Memory B cell (primary cell): ENCODE measurements at places on chromosomes 5 and 9.
A peak's percentile ranks its signal among the peaks of the same experiment; 100 is the strongest.

- no peak for DNase-seq
Observed at GRCh38 chr5:135473956-135474670, 22.0 kb upstream of the TIFAB start.

DNA sequence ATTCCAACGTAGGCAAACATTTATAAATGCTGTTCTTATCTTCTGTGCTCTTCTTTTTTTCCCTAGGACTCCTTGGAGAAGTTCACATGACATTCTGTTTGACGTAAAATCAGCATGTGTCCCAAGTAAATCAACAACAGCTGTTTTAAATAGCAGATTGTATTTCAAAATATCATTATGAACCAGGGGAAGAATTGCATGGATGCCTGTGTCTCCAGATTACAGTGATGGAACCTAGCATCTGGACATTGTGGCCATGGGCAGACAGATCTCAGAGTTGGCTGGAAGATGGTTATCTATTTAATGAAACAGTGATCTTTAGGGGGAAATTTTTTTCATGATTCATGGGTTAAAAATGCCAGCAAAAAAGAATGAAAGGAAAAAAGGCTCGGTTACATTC is 222.0 kb downstream of the MAN2A1 start:
- no peak for DNase-seq

DNA sequence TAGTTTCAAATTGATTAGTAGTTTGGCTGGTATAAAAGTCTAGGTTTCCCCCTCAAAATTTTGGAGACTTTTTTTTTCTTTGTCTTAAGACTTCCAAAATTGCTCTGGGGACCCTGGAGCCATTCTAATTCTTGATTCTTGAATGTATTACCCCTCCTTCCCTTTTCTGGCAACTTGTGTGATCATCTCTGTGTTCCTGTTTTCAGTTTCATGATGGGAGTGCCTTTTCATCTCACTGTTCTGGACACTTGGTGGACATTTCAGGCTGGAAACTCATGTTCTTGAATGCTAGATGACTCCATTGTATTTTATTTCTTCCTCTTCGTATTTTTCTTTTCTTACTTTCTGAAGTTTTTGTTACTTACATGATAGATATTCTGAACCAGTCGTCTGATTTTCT is 57.3 kb upstream of the LRRC70 start:
- DNase-seq, result no peak

DNA sequence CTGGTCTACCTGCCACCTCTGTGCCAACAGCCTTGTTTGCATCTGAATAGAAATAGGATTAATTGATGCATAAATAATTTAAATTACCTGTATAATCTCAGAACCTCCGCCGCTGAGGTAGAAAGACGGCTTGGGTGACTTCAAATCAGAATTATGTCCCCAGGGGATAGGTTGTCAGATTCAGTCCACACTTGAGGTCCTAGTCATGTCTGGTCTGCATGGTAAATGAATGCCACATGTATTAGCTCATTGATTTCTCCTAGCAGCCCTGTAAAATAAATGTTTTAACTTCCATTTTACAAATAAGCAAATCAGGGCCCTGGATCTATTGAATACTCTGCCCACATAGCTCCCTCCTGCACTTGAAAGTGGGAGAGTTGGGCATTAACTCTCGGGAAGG is 368.0 kb upstream of the WWC1 start:
- no peak for DNase-seq

GRCh38 chr9:74035786-74036185 is 461.3 kb upstream of the RORB start:
- no peak for DNase-seq

DNA sequence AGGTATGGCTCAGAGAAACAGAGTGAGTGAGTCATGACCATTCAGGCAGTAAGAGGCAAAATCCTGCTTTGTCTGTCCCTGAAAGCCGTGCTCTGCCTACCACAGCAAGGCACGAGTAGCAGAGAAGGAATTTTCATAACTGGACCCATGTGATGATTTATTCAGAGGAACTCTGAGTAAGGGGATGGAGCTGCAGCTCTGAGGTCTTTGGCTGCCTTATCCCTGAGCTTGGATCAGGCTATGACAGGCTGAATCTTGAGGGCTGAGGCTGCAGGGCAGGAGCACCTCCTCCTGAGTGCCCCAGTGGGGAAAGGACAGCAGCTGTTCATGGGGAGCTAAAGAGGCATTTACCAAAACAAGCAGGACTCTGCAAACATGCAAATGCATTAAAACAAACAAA is 183.4 kb downstream of the PAPPA start:
- DNase-seq, result no peak

DNA sequence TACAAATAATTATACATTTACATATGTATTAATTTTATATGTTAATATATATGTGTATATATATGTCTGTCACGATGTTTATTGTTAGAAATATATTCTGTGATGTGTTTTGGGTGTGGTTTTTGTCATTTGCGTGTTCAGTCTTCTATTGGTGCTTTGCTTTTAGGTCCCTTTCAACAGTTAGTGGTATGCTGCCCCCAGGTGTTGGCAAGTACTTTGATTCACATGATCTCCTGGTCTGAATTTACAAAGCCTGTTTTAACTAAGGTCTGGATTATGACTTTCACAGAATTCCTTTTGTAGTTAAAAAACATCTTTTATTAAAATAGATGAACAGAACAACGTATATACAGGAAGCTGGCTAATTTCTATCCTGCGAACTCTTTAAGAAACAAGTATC is 271.5 kb downstream of the CCDC171 start:
- DNase-seq, result no peak

- DNase-seq, result no peak
Observed at GRCh38 chr5:83665631-83666030, 55.0 kb downstream of the HAPLN1 start.

DNA sequence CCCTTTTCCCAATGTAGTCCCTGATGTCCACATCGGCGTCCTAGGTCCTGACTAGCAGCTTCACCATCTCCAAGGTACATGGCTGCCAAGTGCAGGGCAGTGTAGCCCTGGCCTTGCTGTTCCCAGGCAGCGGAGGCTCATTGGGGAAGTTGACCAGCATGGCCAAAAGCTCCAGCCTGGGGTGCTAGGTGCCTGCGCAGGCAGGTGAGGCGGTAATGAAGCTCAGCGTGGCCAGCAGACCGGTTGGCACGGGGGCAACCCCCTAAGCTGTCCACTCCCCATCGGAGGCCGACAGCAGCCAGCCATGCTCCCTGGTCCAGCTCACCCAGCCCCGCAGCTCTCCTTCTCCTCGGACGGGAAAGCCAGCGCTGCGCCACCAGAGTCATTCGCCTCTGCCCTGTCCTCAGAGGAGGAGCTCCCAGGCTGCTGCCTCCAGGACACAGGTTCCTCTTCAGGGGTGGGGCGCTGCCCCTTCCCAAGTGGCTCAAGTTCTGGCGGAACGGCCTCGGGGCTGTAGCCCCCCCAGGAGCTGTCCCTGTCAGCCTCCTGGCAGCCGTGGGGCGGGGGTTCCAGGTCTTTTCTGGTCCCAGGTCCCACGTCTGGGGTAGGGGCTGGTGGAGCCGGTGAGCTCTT is 1218.2 kb downstream of the FOXD4L5 start:
- no peak for DNase-seq

GRCh38 chr9:96453625-96454024 is 3.7 kb downstream of the HABP4 start:
- no peak for DNase-seq

DNA sequence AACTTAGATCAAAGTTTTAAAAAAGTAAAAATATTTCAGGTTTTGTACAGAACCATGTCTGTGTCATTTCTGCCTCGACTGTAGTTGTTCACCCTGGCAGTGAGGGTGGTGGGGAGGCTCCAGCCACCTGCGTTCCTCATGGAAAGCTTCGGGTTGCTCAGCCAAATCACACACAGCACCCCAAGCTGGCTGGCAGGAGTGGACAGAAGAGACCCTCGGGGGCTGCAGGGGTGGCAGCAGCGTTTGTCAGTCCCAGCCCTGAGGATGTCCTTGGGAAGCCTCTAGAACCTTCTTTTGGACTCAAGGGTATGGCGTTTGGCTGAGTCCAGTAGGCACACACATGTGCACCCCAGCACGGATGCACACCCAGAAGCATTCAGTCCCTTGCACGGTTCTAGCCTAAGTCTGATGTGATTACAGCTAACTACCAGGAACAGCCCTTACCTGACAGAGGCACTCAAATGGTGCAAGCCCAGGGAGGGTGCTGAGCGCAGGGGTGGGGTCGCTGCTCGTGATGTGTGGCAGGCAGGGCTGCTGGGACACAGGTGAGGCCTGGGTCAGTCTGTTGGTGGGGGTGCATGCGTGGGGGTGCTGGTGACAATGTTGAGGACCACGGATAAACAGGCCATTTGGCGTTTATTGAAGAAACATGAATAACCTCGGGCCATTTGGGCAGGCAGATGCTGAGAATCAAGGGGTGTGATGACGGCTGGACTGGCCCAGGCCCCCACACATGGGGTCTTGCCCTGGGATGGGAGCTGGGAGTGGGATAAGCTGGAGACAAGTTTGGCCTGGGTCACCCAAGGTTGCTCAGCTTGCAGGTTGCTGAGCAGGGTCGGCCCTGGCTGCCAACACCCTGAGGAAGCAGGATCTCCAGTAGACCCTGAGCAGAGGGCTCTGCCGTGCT is 103.4 kb downstream of the PHF2 start:
- DNase-seq, result peak; percentile 9

GRCh38 chr5:90113108-90113507 is 296.4 kb downstream of the CETN3 start:
- no peak for DNase-seq

- DNase-seq, result no peak
Observed at GRCh38 chr5:155850370-155850769, 476.6 kb upstream of the SGCD start.

- DNase-seq, result no peak
Observed at GRCh38 chr5:168562279-168562678, 16.9 kb downstream of the PANK3 start.

DNA sequence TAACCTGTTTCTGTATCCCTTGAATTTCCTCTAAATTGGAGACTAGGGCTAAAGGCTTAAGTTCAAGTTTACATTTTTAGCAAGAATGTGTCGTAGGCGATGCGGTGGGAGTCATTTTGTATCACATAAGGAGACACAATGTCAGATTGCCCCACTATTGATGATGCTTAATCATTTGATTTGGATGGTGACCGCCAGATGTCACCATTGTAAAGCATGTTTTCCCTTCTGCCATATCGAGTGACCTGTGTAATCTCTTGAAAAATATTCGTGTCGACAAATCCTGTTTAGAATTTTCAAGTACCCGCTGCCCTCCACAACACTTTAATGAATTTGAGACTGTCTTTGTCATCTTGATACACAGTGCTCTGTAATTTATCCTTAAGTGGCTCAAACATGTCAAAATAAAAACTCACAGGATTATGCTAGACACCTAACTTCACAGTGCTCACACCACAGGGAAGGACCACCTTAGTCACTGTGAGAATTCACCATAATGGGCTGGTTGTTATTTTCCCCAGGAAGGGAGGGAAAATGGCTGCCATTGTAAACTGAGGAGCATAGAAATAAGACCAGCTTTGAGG is 34.5 kb upstream of the SLC46A2 start:
- DNase-seq, result no peak

DNA sequence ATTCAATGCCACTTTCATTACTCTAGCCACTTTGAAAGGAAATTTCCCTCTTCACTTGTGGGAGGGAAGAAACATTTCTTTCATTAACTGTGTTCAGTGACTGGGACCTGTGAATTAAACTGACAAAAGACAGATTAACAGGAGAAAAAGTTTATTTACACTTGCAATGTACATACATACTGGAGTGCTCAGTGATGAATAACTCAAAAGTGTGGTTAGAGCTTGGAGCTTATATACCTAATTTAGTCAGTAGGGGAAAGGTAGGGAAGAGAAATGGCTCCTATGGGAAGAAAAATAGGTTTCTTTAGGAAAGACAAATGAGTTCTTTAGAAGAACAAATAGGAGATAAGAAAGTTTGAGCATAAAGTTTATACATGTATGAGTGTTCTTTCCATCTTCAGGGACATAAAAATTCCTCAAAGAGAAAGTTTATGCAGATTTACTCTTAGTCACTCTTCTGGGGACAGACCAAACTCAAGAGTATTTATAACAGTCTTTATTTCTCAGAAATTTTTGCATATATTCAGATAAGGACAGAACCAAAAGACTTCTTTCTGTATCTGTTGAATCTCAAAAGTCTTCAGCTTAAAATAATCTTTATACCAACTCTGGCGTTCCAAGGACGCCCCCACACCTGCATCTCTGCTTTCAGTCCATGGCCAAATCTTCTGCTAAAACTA is 120.0 kb upstream of the RAI14 start:
- DNase-seq, result no peak

DNA sequence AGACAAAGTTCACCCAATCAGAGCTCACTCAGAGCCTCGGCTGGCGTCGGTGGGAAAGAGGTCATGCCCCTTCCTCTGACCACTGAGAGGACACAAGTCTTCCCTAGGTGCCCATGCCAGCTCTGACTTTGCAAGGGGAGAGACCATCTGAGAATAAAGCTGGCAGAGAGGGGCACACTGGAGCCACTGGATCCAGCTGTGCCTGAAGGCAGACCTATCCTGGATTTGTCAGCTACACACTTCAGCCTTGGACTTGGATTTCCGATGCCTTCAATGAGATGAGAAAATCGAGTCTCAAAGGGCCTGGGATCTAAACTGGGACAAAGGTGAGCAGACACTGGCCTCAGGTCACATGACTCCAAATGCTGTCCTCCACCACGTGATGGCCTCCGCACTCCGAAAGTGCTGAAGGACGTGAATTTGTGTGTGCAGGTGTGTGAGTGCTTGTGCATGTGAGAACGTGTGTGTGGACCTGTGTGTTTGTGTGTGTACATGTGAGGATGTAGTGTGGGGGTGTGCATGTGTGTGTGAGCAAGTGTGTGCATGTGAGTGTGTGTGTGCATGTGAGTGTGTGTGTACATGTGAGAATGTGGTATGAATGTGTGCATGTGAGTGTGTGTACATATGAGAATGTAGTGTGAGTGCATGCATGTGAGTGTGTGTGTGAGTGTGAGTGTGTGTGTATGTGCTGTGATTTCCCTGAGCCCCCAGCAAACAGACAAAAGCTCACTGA is 37.9 kb downstream of the BARX1 start:
- DNase-seq, result no peak

- DNase-seq, result no peak
Observed at GRCh38 chr9:81787747-81788632, 98.6 kb upstream of the TLE1 start.

GRCh38 chr9:86359151-86359879 is 5.1 kb upstream of the TUT7 start:
- DNase-seq, result no peak

DNA sequence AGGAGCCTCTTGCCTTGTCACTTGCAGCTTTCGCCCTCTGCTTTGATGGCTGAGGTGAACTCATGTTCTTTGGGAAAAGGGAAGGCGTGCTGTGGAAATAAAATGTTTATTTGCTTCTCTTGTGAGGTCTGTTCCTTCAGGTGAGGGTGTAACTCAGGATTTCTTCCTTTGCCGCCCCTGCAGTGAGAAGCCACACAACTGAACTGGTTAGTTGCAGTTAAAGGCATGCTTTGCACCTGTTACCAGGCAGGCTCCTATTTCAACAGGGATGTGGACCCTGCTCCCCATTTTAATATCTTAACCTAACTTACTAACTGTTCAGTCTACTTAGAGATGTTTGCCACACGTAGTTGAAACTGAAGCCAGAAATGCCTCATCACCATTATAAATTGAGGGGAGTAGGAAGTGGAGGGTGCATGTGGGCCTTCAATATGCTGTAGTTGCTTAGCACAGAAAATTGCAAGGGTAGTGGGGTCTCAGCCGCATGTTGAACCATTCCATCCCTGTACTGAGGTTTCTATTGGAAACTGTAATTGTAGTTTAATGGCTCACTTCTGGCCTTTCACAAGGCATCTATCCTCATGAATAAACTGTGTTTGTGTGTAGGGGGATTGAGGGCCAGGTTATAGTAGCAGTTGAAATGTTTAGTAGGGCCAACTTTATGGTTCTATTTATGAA is 7.9 kb downstream of the RACK1 start:
- DNase-seq, result no peak
